ENCODE measurements at places on chromosomes 13 and 19.

DNA sequence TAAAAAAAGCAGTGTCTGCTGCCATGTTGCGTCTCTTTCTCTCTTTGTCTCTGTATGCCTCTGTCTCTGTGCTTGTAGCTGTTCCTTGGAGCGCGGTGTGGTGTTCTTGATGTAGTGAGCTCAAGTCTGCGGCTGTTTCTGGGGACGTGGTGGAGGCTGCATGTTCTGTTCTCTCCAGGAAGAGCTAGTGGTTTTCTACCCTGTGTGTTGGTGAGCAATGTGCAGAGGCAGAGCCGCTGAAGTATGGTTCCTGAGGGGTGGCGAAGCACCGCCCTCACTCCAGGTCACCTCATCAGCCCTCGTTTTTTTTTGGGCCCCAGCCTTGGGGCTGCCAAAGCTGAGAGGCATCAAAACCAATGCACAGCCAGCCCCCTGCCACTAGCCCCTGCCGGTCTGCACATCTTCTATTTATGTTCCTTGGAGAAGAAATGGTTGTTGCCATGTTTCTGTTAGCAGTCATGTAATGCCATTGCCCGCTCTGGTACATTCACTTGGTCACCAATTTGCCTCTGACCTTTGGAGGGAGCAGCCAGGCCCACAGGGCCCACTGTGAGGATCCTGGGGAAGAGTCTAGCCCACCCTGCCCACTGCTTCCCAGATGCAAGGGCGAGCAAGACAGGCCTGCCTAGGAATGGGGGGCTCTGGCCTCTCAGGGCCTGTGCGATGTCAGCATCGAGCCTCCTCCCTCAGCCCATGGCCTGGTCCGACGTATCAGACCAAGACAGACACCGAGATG lies 7.2 kb downstream of the HNRNPL start:
- no peak for DNase-seq

- DNase-seq, result no peak
Observed at GRCh38 chr13:39245688-39246087, 207.4 kb downstream of the NHLRC3 start.

DNA sequence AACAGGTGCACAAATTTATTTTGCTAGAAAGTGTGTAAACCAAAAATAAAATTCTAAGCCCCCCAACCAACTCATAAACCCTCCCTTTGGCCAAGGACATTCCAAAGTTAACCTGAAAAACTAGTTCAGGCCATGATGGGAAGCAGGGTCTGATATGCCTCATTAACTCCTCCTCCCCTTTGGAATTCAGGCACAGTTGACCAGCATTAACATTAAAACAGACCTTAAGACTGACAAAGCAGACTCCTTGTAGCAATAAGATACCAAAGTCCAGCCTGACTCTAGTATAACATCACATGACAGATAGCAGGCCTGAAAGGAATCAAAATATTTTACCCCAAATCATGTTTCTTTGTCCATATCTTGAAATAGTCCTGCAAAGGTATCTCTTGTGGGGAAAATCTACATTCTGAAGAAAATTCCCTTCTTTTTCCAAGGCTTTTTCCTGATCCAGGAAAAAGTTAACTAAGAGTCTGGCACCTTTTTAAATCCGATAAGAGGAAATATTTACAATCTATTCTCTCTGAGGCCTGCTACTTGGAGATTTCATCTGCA lies 19.7 kb downstream of the NEK5 start:
- DNase-seq, result no peak

DNA sequence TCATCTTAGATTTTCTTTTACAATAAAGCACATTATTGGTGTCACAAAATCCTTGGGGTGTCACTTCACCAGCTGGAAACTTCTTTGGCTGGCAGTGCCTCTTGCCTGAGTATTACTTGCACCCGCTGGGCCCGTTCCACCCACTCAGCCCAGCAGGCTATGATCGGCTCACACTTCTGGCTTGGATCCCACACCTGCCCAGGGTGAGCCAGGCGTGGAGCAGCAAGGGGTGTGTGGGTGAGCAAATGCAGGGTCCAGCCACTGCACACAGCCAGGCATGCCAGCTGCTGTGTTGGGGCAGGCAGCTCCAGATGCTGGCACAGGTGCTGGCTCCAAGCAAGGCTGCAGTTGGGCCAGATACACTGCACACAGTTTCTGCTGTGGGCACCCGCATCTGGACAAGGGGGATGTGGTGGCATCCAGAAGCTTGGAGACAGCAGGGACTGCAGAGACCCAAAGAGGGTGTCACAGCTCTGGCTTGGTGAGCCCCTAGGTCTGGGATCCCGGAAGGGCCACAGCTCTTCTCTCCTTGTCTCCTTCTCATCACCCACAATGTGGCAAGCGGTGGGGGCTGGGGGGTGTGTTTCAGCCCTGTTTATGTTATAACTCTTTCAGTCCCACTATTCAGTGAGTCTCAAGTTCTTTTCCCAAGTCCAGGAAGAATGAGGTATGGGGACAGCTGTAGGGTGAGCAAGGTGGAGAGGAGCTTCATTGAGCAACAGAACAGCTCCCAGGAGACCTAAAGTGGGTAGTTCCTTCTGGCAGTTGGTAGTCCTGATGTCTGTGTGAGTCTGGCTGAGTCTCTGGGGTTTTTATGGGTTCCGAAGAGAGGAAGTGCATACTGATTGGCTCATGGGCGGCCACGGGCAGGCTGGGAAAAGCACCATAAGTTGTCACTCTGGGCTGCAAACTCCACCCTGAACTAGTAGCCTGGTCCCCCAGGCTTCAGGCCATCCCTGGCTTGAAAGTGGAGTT lies 25.3 kb upstream of the TBC1D4 start:
- DNase-seq, result no peak

DNA sequence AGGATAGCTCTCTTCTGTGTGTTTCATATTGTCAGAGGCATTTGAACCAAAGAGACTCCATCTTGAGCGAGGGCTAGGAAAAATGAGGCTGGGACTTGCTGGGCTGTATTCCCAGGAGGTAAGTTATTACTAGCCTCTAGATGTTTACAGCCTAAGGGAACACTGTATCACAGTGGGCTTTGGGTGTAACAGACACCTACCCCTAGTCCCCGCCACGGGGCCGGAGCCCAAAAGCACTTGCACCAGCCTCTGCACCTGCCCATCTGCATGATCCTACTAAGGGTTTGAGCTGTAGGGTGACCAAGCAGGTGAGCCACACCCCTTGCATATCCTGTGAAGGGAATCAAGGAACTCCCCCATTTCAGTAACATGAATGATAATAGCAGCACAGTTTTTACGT lies 1972.2 kb downstream of the OLFM4 start:
- DNase-seq, result no peak

GRCh38 chr19:17495639-17496296 lies 15.7 kb upstream of the PGLS start:
- no peak for DNase-seq

GRCh38 chr19:5877427-5877826 lies 7.1 kb upstream of the FUT5 start:
- DNase-seq, result no peak

- no peak for DNase-seq
Observed at GRCh38 chr13:49464621-49465325, 20.7 kb downstream of the SETDB2 start.

GRCh38 chr13:75197803-75198202 lies 284.2 kb downstream of the TBC1D4 start:
- no peak for DNase-seq

DNA sequence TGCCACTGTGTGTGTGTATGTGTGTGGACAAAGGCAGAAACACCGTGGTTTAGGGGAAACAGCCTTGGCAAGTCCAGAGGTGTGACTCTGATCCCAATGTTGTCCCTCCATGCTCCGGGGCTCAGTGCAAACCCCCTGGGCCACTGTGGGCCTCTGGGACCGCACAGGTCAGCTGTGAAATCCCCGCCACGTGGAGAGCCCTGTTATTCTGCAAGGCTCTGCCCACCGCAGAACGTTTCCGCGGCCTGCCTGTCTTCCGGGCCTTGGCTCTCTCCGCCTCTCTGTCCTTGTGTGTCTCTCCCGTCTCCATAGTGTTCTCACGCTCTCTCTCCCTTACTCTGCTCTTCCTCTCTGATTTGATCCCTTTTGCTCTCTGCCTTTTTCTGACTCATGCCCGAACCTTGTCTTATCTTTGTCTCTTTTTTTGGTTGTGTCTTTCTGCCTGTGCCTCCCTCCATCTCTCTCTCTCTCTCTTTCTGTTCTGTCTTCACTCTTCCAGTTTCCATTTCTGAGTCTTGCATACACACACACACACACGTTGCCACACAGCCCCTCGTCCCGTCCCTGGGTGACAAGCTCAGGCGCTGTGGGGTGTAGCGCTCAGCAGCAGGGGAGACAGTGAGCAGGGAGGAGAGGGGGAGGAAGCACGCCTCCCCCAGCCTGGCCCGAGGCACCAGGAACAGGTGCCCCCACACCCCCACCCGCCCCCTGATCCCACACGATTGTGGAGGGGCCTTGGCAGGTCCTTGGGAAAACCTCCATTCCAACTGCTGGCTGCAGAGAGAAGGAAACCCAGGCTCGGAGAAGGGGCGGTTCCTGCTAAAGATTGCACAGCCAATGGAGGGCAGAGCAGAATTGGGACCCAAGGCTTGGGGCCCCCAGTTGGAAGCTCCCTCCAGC lies 3.0 kb downstream of the TTYH1 start:
- peak; percentile 39 for DNase-seq

DNA sequence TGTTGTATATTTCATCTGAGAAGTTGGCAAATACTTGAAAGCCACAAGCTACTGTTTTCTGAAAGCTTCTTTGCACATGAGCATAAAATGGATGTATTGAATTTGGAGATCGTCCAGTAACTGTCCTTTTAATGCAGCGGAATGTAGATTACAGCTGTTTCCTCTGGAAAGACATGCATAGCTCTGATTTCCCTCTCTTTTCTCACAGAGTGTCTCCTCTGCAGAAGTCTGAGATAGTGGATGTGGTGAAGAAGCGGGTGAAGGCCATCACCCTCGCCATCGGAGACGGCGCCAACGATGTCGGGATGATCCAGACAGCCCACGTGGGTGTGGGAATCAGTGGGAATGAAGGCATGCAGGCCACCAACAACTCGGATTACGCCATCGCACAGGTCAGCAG lies 283.0 kb downstream of the SHISA2 start:
- DNase-seq, result no peak

DNA sequence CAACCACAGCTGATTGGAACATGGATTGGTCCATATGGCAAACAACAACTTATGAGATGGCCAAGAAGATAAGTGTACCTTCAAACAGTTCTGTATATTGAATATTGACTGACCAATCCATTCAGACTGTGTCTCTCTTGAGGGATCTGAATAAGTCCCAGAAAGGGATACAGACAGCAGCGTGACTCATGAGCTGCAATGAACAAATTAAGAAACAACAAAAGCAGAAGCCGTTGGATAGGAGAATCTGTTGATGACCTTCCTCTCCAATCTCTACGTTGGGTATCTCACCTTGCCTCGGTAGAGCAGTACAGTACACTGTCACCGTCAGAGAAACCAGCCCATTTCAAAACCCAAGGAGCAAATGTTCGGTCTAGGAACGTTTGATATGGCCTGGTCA lies 21.3 kb downstream of the MBD3L2B start:
- no peak for DNase-seq

DNA sequence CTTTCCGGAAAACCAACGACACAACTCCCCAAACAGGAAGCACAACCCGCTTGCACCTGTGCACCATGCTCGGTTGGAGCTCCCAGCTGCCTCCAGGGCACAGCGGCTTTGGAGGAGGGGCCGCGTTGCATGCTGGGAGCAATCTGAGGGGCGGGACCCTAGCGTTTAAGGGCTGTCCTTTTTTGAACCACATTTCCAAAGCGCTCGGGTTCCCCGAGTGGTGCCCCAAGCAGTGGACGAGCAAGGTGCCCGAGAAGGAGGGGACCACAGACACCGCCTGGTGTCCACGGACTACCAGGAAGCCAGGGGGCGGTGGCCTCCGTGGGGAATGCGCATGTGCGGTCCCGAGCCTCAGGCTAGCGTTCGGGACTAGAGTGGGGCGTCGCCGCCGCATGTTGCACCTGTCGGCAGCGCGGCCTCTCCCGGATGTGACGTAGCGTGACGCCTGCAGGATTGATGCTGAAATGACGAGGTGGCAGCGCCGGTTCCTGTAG lies 11.9 kb upstream of the ZNF57 start:
- no peak for DNase-seq

GRCh38 chr19:17755977-17756670 lies 4.8 kb downstream of the FCHO1 start:
- DNase-seq, result no peak

- DNase-seq, result no peak
Observed at GRCh38 chr13:50448535-50448998, 394.9 kb downstream of the DLEU7 start.

DNA sequence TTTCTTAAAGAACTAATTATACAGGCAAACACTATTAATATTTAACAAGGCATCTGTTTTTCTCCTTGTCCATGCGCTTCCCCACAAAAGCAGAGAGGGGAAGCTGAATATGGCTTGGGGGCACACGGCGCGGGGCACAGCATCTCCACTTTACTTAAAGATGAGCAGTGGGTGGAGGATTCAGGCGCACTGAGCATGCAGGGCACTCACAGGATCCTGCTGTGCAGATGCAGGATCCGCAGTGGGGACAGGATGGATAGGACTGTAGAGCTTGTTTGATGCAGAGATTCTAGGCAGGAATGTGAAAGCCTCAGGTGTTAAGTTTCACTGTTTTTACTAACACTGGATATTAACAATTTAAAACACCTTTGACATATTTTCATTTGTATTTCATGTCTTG lies 43.3 kb downstream of the ATP11A start:
- DNase-seq, result no peak

- peak; percentile 71 for DNase-seq
Observed at GRCh38 chr13:95301183-95301967, at the start of gene ABCC4. Gene ABCC4 (minus strand): TSS chr13:95301451. CDS start chr13:95301314, 137 bp downstream.

DNA sequence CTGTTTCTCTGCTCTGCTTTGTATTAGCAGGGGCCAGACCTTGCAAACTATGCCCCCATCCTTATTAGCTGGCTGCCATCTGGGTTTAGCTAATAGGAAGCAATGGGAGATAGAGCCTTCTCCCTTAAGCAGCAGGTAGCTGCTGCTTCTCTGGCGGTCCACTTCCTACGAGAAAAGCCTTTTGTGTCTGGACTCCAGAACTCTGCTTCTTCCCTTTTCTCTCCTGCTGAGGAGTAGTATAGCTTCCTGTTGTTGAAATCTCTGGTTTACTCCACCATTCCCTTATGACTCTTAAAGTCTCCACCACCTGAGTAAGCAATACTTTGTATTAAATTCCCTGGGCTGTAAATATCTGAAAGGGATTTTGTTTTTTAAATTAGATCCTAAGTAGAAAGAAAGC lies 147.1 kb downstream of the DNAJC15 start:
- no peak for DNase-seq

All from CMK (cell line).